ENCODE measurements at places on chromosomes 7 and 10.

DNA sequence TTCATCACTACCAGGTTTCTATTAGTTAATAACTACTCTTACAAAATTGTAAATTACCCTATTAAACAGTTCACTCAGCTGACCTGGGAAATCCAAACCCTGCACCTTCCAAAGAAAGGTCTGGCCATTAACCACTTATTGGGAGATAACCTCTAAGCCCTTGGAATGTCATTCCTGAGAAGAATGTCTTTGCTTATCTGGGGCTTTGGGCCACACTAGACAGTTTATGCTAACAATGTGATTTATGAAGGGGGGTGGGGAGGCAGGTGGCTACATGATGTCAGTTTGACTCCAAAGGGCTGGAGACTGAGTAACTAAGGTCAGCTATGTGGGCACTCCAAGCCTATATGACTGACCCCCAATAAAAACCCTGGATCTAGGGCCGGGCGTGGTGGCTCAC lies 50.7 kb downstream of the AKR1D1 start:
- no peak for DNase-seq

DNA sequence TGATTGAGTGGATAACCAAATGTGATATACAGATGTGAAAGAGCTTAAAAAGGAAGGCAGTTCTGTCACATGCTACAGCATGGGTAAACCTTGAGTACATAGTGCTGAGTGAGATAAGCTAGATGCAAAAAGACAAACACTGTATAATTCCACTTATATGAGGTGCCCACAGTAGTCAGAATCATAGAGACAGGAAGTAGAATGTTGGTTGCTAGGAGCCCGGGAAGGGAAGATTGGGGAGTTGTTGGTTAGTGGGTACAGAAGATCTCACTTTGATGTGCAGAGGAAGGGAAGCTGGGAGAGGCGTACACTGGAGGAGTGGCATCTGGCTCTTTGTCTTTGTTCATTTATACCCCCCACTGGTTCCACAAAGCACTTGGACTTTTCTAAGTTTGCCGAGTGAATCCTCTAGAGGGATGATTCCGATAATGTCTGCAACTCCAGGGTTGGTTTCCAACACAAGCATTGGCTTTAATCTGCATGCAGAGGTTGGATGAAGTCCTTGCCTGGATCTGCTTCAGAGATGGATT lies 39.5 kb downstream of the TSPAN14 start:
- DNase-seq: no peak

DNA sequence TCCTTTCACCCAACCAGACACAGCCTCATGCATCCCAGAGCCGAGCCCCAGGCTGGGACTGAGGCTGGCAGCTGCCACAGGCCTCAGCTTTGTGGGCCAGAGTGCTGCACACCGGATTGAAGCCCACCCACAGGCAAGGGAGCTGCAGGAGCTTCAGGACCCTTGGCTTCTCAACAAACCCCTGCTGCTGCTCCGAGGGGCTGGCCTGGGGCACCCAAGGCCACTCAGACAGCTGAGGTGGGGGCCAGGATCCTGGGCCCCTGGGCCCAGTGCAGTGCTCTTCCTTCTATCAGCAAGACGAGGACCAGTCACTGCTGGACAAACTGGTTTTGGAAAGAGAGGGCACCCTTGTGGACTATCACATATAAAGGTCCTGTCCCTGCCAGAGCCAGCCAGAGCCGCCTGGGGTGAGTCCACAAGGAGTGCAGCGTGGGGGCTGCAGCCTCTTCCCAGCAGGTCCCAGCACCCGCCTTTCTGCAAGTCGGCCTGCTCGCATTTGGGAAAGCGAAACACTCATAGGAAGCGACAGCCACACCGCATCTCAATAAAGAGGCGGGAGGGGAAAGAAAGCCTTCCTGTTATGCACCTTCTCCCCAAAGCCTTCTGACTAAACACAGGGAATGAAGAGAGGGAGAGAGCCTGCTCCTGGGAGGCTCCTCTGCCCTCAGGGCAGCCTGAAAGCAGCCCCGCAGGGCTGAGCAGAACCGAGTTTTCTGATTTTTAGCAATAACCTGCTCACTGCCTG lies 9.5 kb upstream of the TCERG1L start:
- DNase-seq: no peak

GRCh38 chr7:47905076-47905920 lies 43.0 kb downstream of the PKD1L1 start:
- no peak for DNase-seq

DNA sequence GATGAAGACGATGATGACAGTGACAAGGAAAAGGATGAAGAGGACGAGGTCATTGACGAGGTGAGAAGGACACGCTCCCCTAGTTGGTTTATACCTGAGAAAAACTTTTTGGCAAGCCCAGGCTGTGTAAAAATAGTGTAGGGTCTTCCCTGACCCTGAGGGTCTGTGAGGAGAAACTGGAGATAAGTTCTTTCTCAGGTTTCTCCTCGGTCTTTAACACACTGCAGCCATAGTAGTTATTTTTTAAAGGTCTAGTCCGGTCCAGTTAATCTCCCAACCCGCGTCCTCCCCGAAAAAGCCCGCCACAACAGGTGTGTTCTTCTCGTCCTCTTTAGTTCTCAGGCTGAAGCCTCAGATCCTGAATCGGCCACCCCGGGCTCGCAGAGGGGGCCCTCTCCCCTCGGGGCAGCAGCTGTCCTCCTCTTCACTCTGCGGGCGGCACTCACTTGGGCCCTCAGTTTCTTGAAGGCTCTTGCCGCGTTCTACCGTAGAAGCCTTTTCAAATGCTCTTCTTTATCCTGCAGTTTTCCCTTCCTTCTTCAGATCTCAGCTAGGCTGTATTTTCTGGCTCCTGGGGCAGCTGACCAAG lies 411 bp downstream of the BCCIP start:
- DNase-seq: peak; percentile 19

DNA sequence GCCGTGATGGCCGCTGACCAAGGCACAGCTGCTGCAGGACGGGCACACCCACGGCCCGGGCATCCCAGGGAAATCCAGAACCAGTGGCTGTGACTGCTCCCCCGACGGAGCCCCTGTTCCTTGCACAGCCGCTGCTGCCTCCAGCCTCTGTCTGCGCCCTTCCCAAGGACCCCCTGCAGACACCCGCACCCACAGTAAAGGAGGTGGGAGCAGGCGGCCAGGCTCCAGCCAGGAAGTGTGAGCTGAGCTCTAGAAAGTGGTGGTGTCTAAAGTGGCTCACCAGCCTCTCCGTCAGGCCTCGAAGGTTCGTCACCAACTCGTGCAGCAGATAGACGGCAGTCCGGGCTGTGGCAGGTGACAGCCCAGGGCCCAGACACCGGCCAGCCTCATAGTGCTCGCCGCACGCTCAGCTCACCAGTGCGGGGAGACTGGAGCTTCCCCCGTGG lies 306.7 kb downstream of the DNAJB6 start:
- DNase-seq: no peak

DNA sequence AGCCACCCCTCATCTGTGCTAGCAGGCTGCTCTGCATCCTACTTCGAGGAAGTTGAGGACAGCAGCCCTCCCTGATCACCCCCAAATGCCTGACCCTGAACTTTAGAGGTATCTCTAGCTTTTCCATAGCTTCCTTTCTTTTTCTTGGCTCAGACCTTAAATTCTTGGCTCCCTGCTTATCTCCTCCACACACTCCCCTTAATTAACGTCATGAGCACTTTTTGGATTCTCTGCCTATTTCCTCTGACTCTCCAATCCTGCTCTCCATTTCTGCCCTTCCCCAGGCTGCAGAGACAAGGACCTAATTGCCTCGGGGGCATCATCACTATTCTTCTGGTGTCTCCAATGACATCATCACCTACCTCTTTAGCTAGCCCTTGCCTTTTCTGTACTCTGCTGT lies 40.8 kb upstream of the SEC61G start:
- no peak for DNase-seq

- no peak for DNase-seq
These were observed 551.5 kb downstream of the KCNMA1 start for GRCh38 chr10:77086081-77086480.

GRCh38 chr10:133104068-133104962 lies 16.6 kb downstream of the ADGRA1 start:
- no peak for DNase-seq

DNA sequence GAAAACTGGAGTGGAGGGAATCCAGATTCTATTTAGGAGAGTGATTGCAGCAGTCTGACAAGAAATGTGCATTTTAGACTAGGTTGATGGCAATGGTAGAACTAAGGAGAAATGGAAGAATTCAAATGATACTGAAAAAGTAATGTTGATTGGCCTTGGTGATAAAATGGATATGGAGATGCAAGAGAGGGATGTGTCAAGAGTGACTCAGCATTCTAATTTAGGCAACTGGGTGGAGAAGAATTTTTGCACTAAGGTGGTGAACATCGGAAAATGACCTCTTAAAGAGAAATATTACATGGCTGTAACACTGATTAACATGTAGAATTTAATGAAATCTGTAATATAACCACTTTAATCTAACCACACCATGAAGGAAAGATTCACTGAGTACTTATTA lies 806.5 kb downstream of the PHTF2 start:
- DNase-seq: no peak

DNA sequence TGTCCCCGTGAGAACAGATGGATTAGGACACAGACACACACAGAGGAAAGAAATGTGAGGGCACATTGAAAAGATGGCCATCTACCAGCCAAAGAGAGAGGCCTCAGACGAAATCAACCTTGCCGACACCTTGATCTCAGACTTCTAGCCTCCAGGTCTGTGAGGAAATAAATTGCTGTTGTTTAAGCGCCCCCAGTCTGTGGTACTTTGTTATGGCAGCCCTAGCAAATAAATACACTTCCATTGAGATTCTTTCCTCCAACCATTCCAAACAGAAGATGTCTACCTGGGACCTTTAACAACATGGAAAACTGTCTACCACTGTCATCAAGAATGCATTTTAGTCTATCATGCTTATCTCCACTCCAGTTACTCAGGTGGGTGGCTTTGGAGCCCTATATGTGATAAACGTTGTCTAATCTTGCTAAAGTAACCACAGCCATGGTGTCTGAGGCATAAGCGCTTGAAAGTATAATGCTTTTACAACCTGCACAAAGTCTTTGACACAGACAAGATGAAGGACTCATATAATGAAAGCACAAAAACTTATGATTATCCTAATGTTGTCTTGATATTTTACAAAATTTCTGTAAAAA lies 244.3 kb downstream of the MTERF1 start:
- DNase-seq: no peak

DNA sequence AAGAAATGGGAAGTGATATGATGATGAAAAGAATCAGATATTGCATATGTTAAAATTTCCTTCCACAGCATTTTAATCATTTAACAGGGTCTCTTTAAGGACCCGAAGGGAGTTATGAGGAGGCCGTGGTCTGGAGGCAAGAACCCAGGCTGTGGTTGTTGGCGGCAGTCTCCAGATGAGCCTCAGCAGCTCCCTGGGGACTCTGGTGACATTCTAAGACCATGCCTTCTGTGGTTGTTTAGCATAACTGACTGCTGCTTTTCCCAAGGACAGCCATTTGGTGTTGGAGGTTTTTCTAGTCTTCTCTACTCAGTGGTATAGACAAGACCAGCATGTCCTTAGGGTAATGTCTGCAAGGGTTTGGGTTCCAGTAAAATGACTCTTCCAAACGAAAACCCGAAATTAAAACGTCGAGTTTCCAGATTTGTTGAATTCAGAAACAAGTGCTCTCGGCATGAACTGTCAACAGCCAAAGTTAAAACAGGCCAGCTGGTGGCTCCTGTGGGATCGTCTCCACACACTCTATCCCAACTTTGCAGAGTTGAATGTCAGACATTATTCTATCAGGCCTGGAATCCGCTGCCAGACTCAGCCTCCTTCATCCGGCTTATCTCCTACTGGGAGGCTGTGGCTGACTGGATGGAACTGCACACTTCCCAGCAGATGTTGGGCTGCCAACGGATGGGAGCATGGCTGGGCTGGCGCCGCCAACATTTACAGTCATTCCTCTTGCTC lies 183.1 kb downstream of the TAX1BP1 start:
- no peak for DNase-seq

- DNase-seq: no peak
These were observed 227.4 kb downstream of the TCERG1L start for GRCh38 chr10:131083915-131084790.

DNA sequence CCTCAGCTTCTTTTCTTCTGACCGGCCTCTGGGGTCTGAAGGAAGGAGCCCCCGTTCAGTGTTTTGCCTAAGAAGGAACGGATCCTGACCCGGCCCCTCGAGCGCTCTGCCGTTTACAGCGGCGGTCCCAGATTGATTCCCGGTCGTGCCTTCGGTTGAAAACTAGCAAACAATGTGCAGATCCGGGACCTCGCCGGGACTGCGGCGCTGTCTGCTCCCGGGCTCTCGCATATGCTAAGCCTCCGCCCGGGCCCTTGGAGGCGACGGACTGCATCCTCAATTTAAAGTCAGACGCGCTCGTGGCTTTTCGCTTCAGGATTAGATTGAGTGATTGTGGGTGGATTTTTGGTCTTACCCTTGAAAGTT lies 559 bp downstream of the DBF4 start:
- peak; percentile 52 for DNase-seq

DNA sequence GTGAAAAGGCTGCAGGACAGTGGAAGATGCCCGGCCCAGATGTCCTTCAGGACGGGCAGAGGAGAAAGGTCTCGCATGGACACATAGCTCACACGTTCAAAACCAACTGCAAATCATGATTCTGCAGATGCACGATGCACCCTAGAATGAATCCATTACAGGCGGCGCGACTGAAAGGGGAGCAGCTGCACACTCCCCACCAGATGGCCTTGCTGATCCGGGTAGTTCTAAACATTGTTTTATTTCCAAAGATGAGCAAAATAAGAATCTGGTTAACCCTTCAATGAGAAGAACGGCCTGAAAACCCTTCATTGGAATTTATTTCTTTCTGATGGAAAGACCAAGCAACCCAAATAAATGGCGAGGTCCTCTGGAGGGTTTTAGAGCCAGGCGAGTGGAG lies 33.8 kb downstream of the CHST15 start:
- no peak for DNase-seq

DNA sequence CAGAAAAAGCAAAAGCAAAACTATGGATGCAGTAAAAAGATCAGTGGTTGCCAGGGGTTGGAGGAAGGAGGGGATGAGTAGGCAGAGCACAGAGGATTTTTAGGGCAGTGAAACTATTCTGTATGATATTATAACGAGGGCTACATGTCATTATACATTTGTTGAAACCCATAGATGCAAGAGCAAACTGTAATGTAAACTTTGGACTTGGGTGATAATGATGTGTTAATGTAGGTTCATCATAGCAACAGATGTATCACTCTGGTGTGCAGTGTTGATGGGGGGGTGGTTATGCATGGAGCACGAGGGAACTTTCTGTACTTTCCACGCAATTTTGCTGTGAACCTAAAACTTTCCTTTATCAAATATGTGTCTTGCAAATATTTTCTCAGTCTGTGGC lies 23.2 kb downstream of the SLK start:
- DNase-seq: no peak

- DNase-seq: no peak
These were observed 65.2 kb downstream of the AOAH start for GRCh38 chr7:36659172-36659516.

- DNase-seq: no peak
These were observed 305.8 kb downstream of the KIF20B start for GRCh38 chr10:90007226-90007625.

DNA sequence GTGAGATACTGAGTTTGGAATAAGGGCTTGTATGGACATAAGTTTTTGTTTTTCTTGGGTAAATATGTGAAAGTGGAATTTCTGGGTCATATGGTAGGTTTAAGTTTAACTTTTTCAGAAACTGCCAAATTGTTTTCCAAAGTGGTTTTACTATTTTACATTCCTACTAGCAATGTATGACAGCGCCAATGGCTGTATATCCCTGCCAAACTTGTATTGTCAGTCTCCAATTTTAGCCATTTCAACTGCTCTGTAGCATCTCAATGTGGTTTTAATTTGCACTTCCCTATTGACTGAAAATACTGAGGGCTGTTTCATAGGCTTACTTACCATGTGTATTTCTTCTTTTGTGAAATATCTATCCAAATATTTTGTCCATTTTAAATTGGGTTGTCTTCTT lies 90.5 kb upstream of the ZNF32 start:
- no peak for DNase-seq

Data from stimulated activated CD4-positive, alpha-beta T cell treated with anti-CD3 and anti-CD28 coated beads, Interleukin-4, amount 100 ng/mL, for 1 hour (primary cell).